Tibial nerve (tissue), 4 donors: ENCODE measurements at places on chromosomes 2 and 18. TPM values are rescaled to one million over a fixed set of nuclear protein-coding genes. Genes with fewer than 3 reads are reported as not detected.

The LBX2 gene
- total RNA-seq: 2.7 TPM

The IL1RN gene
- total RNA-seq: not detected

The RAB12 gene
- 53.3 TPM for total RNA-seq

The LIMS4 gene
- total RNA-seq: 3.6 TPM

The CHRNG gene
- total RNA-seq: not detected

The EXOC6B gene
- total RNA-seq: 34.9 TPM

The RNF152 gene
- 13.4 TPM for total RNA-seq

The MTX2 gene
- 18.8 TPM for total RNA-seq

The SUMO1 gene
- 44.9 TPM for total RNA-seq

The UCN gene
- total RNA-seq: 18.4 TPM

The SULT1C2 gene
- total RNA-seq: 1.3 TPM

The SCN7A gene
- 128 TPM for total RNA-seq

The ZNF804A gene
- 0.44 TPM for total RNA-seq

The NETO1 gene
- 0.59 TPM for total RNA-seq

The ITGB6 gene
- total RNA-seq: not detected

The MAP2 gene
- 14.7 TPM for total RNA-seq

The TTC39C gene
- 35.1 TPM for total RNA-seq

The NUP35 gene
- total RNA-seq: 8.7 TPM

The GPR148 gene
- total RNA-seq: not detected

The SLC4A1AP gene
- 30.3 TPM for total RNA-seq

The GAL3ST2 gene
- 0.21 TPM for total RNA-seq

The DUSP2 gene
- total RNA-seq: 16.9 TPM

The TLX2 gene
- not detected for total RNA-seq

The SRSF7 gene
- total RNA-seq: 62.6 TPM

The REG3A gene
- total RNA-seq: not detected
